ENCODE measurements at places on chromosomes 6 and 20.

DNA sequence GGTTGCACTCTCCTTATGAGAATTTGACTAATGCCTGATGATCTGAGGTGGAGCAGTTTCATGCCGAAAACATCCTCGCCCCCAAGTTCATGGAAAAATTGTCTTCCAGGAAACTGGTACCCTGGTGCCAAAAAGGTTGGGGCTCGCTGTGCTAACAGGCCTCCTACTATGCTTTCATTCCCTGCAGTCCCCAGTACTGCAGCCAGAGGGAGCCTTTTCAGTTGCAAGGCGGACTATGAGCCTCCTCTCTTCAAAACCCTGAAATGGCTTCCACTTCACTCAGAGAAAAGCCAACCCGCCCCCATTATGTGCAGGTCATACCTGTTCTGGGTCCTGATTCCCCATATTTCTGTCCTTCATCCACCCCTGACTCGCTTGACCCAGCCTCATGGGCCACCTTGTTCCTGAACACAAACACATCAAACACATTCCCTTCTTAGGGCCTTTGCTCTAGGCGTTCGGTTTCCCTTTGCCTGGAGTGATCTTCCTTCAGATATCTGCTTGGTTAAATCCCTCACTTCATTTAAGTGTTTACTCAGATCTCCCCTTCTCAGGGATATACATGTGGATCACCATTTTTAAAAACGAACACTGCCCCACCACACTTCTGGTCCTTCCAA lies 173.7 kb downstream of the PHACTR1 start:
- no peak for DNase-seq

DNA sequence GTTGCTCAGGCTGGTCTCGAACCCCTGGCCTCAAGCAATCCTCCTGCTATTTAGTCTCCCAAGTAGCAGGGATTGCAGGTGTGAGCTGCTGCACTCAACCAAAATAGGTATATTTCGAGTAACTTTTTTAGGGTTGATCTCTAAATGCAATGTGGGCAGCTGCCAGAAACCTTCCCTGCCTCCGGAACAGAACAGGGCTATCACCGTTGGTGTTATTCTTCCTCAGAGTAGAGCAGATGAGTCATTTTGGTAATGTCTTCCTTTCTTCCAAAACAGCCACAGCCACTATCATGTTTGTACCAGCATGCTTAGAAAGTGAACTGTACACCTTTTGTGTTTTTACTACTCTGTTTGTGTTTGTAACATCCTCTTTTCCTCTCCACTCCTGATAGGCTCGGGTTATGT lies 44.1 kb downstream of the SNX9 start:
- no peak for DNase-seq

DNA sequence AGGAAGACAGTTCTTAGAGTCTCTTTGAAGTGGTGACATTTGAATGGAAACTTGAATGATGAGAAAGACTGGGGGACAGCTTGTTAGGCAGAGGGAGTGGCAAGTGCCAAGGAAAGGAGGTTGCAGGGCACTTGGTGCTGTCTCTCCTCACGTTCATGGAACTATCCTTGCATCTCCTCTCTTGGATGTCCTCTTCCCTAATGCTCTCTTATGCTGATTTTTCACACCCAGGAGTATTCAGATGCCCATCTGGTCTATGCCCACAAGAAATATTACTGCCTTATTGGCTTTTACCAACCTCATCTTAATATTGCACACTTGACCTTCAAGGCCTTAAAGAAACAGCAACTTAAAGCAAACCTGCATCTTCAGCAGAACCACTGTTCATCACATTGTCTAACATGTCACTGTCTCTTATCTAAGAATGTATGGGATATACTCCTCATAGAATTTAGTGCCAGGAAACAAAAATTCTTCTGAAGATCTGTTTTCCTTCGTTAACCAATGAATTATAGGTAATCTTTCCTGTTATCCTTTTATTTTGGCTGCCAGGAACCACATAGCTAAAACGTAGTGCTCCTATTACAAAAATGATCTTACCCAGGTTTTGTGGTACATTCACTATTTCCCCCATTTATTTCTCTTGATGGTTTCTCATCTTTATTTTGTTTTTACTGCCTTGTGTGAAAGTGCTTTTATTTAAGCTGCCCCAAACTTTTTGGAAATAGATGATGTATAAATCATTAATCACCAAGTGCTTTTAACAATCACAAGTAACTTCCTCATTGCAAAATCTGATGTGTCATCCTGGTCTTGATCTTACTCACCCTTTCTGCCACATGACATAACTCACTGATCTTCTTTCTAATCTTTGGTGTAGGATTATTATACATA lies 12.8 kb downstream of the RGS17 start:
- no peak for DNase-seq

- no peak for DNase-seq
Measured at GRCh38 chr6:87487555-87487954, 14.8 kb downstream of the SLC35A1 start.

- no peak for DNase-seq
Measured at GRCh38 chr6:12047304-12047703, 35.2 kb downstream of the HIVEP1 start.

GRCh38 chr6:24883618-24884017 lies 52.1 kb downstream of the RIPOR2 start:
- no peak for DNase-seq

GRCh38 chr20:32518593-32519380 lies 66.3 kb downstream of the NOL4L start:
- DNase-seq, result no peak

DNA sequence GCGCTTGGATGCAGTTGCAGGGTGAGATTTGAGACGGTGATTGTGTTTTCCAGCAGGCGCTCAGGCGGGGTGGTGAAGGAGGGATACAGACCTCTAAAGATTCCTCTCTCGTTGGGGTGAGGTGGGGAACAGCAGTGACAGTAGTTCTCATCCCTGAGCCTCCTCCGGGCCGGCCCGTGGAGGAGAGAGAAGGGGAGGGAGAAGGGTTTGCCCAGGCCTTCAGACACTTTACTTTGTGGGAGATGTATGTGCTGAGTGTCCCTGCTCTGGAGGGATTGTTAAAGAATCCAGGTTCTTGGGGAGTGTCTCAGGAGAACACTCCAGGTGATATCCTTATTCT lies 41.0 kb downstream of the PSMB9 start:
- no peak for DNase-seq

GRCh38 chr6:82263916-82264315 lies 16.4 kb upstream of the IBTK start:
- no peak for DNase-seq

- no peak for DNase-seq
Measured at GRCh38 chr20:23227274-23227673, 123.3 kb upstream of the NXT1 start.

DNA sequence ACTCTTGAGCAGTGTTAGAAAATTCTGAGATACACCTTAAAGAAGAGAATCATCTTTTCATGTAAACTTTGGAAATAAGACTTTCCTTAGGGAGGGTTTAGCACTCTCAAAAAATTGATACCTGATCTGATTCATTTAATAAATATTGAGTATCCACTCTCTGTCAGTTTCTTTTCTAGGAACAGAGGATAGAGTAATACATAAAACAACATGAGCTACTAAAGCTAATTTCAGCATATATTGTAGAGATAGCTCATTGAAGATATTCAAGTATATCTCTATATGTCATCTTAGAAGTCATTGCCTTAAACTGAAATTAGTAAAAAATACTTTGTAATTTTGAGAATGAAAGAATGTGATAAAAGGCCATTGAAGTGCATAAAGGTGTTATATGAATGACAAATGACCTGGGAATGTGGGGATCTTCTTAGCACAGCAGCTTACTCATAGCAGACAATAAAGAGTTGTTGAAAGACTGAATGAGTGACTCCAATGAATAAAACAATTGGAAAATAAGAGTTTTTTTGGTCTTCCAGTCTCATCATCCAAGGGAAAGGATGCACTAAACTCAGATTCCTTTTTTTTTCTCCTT lies 29.2 kb downstream of the RHAG start:
- no peak for DNase-seq

- DNase-seq, result no peak
Measured at GRCh38 chr6:63689421-63689820, 53.8 kb downstream of the PHF3 start.

GRCh38 chr20:25987073-25987927 lies 290.6 kb upstream of the ZNF337 start:
- no peak for DNase-seq

DNA sequence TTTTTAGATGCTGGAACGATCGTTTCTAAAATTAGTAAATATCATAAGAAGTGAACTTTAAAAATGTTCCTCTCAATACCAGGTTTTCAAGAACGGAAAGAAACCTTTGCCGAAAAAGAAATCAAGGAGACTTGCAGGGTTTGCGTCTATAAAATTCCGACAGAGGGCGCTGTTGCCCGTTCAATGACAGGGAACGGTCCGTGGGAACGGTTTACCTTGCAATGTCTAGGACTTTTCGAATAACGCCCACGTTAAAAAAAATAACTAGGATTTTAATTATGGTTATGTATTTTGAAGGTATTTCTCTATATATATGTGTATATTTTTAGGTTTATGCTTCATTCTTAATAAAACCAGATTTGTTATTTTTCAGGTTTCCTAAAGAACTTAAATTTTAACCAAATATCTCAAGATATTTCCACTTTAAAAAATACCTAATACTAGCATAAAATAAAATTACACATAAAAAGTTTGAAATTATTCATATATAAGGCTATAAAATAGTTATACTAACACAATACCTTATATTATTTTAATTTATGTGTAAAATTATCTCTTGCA lies 2.5 kb upstream of the TFAP2B start:
- peak; percentile 54 for DNase-seq

- DNase-seq, result no peak
Measured at GRCh38 chr6:167399051-167399387, 74.1 kb downstream of the TTLL2 start.

- no peak for DNase-seq
Measured at GRCh38 chr6:7763881-7764280, 38.0 kb downstream of the BMP6 start.

- DNase-seq, result no peak
Measured at GRCh38 chr6:15443119-15443830, 197.4 kb downstream of the JARID2 start.

DNA sequence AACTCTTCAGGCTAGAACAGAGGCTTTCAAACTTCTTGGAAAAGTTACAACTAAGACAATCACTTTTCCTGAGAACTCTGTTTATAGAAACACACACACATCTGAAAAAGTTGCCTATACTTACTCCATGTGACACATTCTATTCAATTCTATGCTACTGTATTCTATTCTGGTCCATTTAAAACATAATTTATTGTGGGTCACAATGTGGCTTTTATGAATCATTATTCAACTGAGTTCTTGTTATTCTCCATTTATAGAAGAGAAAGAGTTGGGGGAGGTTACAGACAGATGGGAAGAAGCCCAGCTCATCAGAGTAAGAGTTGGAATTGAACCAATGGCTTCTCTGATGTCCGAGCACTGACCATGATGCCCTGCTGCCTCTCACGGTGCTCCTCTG lies 21.6 kb upstream of the BCAS1 start:
- no peak for DNase-seq

- no peak for DNase-seq
Measured at GRCh38 chr20:49753133-49753532, 39.5 kb upstream of the B4GALT5 start.

DNA sequence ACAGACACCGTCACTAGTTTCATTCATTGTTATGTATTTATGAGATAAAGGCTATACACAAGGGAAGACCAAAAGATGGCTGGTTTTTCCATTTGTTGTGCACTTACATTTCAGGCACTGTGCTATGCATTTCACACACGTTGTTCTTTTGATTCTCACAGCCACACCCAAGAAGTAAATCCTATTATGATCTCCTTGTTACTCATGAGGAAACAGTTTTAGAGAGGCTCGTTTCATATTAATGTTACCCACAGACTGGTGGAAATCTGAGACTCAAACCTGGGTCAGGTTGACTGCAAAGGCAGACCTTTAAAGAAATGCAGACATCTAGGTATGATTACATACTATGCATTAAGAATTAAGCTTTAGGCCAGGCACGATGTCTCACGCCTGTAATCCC lies 34.9 kb downstream of the SHLD1 start:
- no peak for DNase-seq

- no peak for DNase-seq
Measured at GRCh38 chr20:11585752-11586352, 331.8 kb upstream of the BTBD3 start.

- DNase-seq, result no peak
Measured at GRCh38 chr6:121285041-121285440, 49.2 kb downstream of the TBC1D32 start.

DNA sequence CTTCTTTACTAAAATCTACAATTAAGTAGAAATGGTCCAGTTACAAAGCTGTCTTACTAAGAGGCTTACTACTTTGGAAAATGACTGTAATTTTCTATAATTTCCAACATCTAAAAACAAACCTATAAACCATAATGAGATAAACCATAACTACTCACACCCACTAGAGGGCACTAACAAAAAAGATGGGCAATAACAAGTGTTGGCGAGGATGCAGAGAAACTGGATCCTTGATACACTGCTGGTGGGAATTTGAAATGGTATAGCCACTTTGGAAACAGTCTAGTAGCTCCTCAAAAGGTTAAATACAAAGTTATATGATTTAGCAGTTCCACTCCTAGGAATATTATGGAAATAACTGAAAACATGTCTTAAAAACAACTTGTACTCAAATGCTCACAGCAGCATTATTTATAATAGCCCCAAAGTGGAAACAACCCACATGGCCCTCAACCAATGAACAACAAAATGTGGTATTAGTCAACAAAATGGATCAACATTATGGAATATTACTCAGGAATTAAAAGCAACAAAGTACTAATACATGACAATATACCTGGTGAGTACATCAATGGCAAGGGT lies 50.6 kb downstream of the GJA10 start:
- DNase-seq, result no peak

GRCh38 chr6:167705211-167705750 lies 121.4 kb upstream of the AFDN start:
- DNase-seq, result no peak

- no peak for DNase-seq
Measured at GRCh38 chr6:28462401-28462800, 19.1 kb upstream of the ZSCAN23 start.

DNA sequence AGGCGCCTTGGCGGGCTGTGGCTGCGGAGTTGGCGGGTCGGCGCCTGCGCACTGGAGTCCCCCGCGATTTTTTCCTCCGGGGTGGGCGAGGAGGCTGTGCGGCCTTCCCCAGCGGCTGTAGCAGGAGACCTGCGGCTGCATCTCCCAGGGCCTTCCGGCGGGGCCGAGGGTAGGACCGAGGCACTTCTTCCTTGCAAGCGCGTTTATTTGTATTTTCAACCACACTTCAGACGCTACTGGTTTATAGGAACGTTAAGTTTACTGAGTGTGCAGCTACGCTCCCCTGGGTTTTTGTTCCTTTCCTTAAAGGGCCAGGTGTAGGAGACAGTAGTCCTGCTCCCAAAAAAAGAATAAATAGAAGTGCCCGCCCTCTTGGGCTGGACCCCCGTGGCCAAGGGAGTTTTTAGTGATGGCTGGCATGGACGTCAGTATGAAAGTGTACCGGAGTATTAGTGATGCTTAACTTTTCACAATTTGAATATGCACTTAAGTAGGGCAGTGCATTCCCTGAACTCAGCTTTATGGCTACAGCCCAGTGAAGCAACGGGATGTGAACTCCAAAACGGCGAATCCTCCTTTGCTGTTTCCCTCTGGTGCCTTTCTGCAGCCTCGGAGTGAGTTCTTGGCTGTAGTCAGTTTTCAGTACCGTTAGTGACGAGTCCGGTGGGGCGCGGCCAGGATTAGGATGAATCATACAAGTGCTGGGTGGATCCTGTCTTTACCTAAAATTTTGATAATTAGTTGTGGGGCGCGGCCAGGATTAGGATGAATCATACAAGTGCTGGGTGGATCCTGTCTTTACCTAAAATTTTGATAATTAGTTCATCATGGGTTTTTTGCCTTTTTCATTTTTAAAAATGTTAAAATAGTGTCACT lies 1.0 kb upstream of the FBXO5 start:
- peak; percentile 49 for DNase-seq

GRCh38 chr20:877814-878213 lies 38.3 kb downstream of the ANGPT4 start:
- no peak for DNase-seq

Data from T1000 (cell line).